Activated T-helper 17 cell treated with anti-CD3 and anti-CD28 coated beads, Interleukin-2, amount 50 U/mL, for 72 hours (primary cell): ENCODE measurements at places on chromosomes 12 and 14.
A peak's percentile ranks its signal among the peaks of the same experiment; 100 is the strongest.

DNA sequence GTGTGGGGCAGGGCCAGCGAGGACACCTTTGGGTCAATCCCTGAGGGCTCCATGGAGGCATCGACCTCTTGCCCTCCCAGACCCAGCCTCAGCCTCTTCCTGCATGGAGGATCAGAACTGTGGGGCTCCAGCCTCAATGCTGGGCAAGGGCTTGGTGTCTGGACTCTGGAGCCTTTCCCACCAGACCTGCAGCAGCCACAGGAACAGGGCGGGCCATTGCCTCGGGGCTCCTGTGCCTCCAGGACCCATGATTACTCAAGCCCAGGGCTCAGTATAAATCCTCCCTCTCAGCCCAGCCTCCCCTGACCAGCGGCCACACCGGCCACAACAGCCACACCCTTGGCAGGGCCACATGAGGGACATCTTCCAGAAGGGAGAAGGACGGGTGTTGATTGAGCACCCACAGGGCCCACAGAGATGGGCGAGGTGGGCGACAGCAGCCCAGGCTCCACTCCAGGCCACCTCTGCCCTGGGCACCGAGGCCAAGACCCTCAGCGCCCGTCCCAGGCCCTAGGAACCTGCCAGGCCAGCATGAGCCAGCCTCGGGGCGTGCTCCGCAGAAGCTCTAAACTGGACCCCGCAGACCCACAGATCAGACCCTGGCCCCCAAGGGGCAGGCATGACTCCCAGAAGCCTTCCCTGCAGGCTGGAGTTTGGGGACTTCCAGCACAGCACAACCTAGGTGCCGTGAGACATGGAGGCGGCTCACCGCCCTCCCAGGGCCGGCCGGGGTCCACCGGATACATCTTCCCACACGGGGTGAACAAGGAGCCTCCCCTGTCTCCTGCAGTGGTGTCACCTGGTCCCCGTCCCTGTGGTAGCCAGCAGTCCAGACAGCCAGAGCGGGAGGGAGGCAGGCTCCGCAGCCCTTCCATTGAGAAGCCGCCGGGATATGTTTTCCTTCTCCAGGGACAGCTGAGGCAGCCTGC lies 25.1 kb downstream of the NCOR2 start:
- ATAC-seq: no peak

DNA sequence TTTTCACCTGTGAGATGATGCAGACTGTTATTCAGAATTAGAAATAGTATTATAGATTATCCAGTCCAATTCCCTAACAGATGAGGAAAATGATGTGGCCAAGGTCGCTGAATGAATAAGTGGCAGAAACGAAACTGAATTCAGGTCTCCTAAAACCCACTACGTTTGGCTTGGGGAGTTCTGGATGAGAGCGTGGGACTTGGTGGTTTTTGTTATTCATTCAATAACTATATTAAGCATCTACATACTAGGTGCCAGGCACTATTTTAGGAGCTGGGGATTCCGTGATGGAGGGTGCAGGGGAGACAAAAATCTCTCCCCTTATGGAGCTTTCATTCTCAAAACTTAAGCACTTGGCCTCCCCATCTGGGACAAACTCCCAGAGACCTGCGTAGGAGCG lies 813 bp upstream of the CCDC184 start:
- peak; percentile 54 for ATAC-seq

DNA sequence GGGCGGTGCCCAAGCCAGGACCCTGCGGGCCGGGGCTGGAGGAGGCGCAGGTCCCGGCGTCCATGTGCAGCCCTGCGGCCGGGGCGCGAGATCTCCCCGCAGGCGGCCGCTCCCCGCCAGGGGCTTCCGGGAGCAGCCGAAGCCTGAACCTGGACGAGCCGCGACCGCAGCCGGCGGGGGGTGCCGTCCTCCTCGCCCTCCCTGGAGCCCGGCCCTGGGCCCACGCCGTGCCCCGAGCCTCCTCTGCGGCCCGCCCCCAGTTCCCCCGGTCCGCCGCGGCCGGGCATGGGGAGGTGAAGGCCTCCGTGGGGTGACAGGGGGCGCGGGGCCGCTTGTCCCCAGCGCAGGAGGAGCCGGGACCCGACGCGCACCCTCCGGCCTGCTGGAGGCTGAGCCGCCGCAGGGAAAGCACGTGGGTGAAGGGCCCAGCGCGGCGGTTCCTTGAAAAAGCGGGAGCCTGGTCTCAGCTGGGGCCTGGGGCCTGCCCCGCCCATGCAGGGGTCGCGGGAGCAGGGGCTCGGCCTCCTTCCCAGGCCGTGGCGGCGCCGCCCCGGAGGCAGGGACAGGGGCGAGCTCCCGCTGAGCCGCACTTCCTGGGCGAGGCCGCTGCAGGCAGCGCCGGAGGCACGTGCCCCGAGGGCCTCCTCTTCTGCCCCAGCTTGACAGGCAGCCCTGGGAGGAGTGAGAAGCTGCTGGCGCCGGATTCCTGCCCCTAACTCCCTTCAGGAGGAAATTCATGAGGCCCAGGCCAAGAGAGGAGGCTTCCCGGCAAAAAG lies 55.6 kb upstream of the PPP2R5C start:
- peak; percentile 72 for ATAC-seq

GRCh38 chr14:20848955-20849570 lies 42.1 kb upstream of the RNASE3 start:
- no peak for ATAC-seq

DNA sequence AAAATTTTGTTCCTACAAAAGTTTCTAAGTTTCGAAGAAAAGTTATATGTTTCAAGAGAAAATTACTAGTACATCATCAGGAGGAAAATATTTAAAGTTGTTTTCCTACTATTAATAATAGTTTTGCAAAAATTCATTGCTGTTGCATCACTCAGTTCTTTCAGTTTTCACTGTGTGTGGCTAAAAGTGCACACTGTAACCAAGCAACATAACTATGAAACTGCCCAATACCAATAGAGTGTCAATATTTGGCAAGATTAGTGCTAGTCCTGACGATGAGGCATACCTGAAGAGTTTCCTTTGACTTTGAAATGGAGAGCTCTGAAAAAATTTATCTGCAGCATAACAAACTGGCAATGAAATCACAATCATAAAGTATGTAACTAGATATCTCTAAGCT lies 194.3 kb downstream of the CPNE8 start:
- no peak for ATAC-seq

GRCh38 chr14:53062856-53063255 lies 90.3 kb downstream of the DDHD1 start:
- no peak for ATAC-seq

GRCh38 chr12:116977465-116978380 lies 67.0 kb downstream of the FBXW8 start:
- ATAC-seq: no peak

GRCh38 chr14:31357279-31357678 lies 63.1 kb downstream of the HEATR5A start:
- no peak for ATAC-seq
